ENCODE measurements at places on chromosomes 5 and 9.

GRCh38 chr9:127776195-127776923 is 2.1 kb downstream of the SH2D3C start:
- DNase-seq, result peak; percentile 60

GRCh38 chr5:82734347-82734746 is 342.8 kb downstream of the TMEM167A start:
- peak; percentile 73 for DNase-seq

GRCh38 chr5:96651948-96652753 is 10.0 kb upstream of the CAST start:
- no peak for DNase-seq

GRCh38 chr5:160492565-160492964 is 70.9 kb downstream of the PTTG1 start:
- DNase-seq, result peak; percentile 31

DNA sequence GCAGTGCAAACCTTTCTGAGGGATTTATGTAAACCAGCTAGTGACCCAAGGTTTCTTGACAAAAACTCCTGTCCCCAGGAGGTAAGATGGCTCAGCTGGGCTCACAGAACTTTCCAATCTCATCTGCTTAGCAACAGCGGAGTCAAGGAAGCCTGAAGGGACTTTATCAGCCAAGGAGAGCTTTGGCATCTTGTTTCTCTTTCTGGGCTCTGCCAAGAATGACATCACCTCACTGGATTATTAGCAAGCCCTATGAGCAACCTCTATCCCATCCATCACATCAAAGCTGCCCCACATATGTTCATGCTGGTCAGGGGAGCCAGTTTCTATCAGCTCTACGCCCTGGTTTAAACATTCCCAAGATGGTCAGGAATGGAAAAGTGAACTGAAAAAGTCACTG is 461.3 kb downstream of the ENC1 start:
- DNase-seq, result peak; percentile 77

GRCh38 chr5:79493596-79494345 is 20.2 kb downstream of the HOMER1 start:
- no peak for DNase-seq

DNA sequence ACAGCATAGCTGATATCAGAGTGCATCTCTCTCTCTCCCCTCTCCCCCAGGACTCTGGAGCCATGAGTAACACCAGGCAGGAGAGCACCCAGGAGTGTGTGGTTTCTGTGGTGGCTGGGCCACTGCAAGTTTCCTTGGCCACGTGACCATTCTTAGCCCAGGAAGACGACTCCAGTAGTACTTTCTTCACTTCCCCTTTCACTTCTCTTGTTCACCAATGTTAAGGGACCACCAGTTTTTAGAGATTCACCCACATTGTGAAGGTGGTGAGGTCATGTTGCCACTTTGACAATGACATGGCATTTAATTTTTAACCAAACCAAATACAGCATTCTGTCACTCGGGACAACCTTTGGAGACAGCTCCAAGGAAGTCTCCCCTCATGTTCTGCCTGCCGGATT is 17.9 kb upstream of the DAPK1 start:
- no peak for DNase-seq
